ENCODE measurements at places on chromosomes 7 and 10.
A peak's percentile ranks its signal among the peaks of the same experiment; 100 is the strongest.

DNA sequence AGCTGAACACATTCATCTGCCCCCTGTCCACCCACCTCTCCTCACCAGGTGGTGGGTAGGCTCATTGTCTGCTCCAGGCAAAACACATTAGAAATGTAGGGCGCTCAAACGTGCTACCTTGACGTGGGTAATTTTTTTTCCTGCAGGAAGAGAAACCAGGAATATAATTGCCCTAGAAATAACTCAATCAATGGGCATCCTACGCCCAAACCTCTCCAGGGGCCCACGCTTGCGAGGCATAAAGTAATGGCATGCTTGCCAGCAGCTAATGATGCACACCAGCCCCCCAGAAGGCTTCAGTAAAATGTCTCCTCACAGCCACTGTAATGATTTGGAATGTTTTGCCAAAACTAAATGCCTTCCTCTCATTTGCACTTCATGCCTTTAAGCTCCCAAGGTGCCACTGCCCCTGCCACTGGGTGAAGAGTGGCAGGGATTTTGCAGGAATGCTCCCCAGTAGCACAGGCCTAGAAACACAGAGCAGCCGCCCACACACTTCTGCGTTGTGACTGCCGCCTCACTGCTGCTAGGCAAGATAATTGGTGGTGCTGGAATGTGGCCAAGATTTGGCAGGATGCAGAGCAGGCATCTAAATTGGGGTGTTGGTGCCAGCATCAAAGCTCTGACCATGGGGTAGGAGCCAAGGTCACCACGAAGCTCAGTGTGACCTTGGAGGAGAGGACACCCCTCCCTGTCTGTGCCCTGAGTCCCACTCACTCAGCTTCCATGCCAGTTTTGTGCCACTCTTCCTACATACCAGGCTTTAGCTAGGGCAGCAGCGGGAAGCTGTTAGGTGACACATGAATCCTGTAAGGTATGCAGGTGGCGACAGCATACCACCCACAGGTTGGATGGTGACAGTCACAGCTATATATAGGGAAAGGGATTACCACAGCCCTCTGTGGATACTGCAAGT, 48.7 kb upstream of the PPP1R3C start:
- DNase-seq, result peak; percentile 60

DNA sequence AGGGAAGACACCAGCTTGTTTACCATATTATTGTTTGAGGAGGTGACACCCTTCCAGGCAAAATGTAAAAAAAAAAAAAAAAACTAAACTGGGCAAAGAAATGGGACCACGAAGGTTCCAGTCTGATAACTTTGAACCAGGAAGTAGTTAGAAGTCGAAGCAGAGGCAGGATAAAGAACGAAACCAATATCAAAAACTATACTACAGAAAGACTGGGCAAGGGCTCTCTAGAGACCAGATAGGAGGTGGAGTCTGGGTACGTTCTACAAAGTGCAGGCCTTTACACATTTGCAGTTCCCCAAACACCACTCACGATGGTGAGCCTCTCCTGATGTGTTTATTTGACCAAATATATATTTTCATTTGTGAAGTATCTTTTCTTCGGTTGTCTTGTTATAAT, 125.7 kb upstream of the CDK1 start:
- no peak for DNase-seq

GRCh38 chr7:85757348-85757747, 570.5 kb upstream of the SEMA3D start:
- DNase-seq, result no peak

GRCh38 chr10:44925224-44925623, 14.1 kb downstream of the TMEM72 start:
- no peak for DNase-seq

GRCh38 chr10:17784688-17785087, 24.5 kb upstream of the MRC1 start:
- no peak for DNase-seq
